ENCODE measurements at places on chromosomes 12 and 14. TPM values are rescaled to one million over a fixed set of nuclear protein-coding genes. Genes with fewer than 3 reads are reported as not detected.

Gene LMNTD1
- 53.2 TPM for total RNA-seq

Gene SLC41A2
- 1.9 TPM for total RNA-seq

DNA sequence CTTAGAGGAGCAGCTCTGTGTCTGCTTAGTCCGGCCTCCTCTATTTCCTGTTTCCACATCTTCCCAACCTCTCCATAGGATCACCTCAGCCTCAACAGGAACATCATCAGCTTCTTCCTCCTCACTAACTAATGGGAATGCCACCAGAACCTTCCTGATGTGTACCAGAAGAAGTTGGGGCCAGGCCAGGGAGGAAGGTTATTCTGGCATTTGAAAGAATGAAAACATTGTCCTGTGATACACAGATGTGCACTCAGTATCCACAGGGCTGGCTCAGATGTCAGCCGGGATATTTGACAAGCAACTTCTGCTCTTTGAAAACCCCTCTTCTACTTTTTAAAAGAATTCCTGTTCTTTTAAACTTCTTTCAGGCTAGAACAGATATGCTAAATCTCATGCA is 63.6 kb downstream of the TMEM30B start:
- H3K4me1 ChIP-seq: no peaks in the 10 kb centered on the region
- no peak overlapping the region for H3K27ac ChIP-seq
- H3K36me3 ChIP-seq: no peaks in the 10 kb centered on the region
- peaks cover 5% of the 10 kb centered on the region for H3K27me3 ChIP-seq

DNA sequence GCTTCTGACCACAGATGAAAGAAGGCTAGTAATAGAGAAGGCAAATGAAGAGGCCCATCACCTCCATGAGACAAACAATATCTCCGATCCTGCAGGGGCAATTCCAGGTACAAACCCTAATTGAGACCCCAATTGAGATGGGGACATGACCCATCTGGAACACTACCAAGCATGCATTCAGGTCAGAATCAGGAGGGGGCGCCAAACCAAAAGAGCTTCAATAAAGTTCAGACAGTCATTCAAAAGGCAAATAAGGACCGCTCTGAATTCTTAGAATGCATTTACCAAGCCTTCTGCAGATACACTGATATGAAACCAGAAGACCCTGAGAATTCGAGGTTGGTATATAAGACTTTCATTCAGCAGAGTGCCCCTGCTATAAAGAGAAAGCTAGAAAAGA is 10.2 kb upstream of the EDDM3B start:
- H3K4me3 ChIP-seq: no peak overlapping the region
- H3K4me1 ChIP-seq: peaks cover 11% of the 10 kb centered on the region
- H3K36me3 ChIP-seq: no peaks in the 10 kb centered on the region
- no peaks in the 10 kb centered on the region for H3K27me3 ChIP-seq
- no peak overlapping the region for H3K27ac ChIP-seq

DNA sequence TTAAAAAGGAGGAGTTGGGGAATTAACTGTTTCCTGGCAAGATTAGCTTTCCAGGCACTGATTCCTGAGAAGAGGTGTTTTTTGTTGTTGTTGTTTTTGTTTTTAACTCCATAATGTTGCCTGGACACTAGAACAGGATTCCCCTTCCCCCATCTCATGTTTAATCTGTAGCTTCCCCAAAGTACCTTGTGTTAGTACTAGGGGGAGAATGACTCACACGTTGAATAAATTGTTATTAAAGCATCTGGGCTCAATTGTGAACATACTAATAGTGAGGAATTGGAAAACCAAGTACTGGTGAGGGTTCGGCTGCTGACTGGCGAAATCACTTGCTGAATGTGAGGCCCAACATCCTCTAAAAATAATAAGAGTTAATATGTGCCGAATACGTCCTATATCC is 1.3 kb upstream of the GNG2 start:
- peaks cover 7% of the 10 kb centered on the region for H3K4me1 ChIP-seq
- DNase-seq: no peak
- H3K27me3 ChIP-seq: no peaks in the 10 kb centered on the region
- H3K36me3 ChIP-seq: no peaks in the 10 kb centered on the region

GRCh38 chr12:116495260-116495659 is 63.9 kb upstream of the MAP1LC3B2 start:
- H3K36me3 ChIP-seq: no peaks in the 10 kb centered on the region
- H3K27me3 ChIP-seq: no peaks in the 10 kb centered on the region
- H3K4me1 ChIP-seq: no peaks in the 10 kb centered on the region
- DNase-seq: peak; percentile 82

- no peak overlapping the region for H3K4me3 ChIP-seq
- H3K36me3 ChIP-seq: no peaks in the 10 kb centered on the region
- H3K27me3 ChIP-seq: peaks cover 30% of the 10 kb centered on the region
- no peak overlapping the region for H3K27ac ChIP-seq
- no peaks in the 10 kb centered on the region for H3K4me1 ChIP-seq
These were observed 4.5 kb upstream of the TBC1D30 start for GRCh38 chr12:64819816-64820402.

DNA sequence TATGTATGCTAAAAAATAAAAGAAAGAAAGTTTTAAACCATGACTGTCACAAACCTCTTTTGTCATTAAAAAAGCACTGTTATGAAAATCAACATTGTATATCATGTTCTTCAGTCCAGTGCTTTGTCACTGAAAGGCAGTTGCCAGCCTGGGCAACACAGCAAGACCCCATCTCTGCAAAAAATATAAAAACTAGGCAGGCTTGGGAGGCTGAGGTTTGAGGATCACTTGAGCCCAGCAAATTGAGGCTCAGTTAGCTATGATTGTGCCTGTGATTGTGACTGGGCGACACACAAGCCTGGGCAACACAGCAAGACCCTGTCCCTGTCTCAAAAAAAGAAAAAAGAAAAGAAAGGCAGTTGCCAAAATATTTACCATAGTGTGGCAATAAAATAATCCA is 102.7 kb upstream of the NAP1L1 start:
- H3K4me3 ChIP-seq: no peak overlapping the region
- H3K27me3 ChIP-seq: no peaks in the 10 kb centered on the region
- H3K36me3 ChIP-seq: no peaks in the 10 kb centered on the region
- no peak for DNase-seq
- H3K27ac ChIP-seq: no peak overlapping the region

GRCh38 chr12:100793182-100793581 is 1.4 kb upstream of the ANO4 start:
- peaks cover 10% of the 10 kb centered on the region for H3K27me3 ChIP-seq
- H3K27ac ChIP-seq: no peak overlapping the region
- H3K4me1 ChIP-seq: peaks cover 6% of the 10 kb centered on the region
- H3K36me3 ChIP-seq: no peaks in the 10 kb centered on the region
- no peak overlapping the region for H3K4me3 ChIP-seq

GRCh38 chr12:85279449-85280164 is 413 bp upstream of the ALX1 start:
- no peak overlapping the region for H3K27ac ChIP-seq
- peaks cover 70% of the 10 kb centered on the region for H3K27me3 ChIP-seq
- H3K4me3 ChIP-seq: peak overlapping the region; percentile 93
- peak; percentile 87 for DNase-seq
- H3K4me1 ChIP-seq: peaks cover 2% of the 10 kb centered on the region

Gene CYP27B1
- total RNA-seq: 3.1 TPM

Gene PTPRO
- total RNA-seq: not detected

DNA sequence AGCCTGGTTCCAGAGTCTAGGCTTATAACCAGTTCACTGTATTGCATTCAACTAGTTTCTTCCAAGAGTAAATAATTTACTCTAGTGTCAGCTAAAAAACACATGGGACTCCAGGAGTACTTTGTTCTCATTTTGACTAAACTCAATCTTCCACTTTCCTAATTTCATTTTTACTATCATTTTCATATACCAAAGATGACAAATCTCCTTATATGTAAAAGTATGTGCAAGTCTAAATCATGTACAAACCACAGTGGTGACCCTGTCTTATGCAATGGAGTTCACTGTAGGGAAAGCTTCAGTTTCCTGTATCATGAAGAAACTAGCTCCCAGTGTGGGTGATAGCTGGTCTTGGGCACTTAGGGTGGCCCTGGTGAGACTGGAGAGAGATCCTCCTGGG is 151.6 kb downstream of the HELB start:
- H3K27ac ChIP-seq: no peak overlapping the region
- no peak for DNase-seq
- no peaks in the 10 kb centered on the region for H3K36me3 ChIP-seq

Measured in endodermal cell (in vitro differentiated cells).